ENCODE measurements at places on chromosomes 3 and 15.

- peak; percentile 4 for DNase-seq
Measured at GRCh38 chr3:178966299-178967176, 105.1 kb downstream of the ZMAT3 start.

GRCh38 chr15:74053517-74053916, 28.8 kb downstream of the GOLGA6A start:
- DNase-seq, result no peak

GRCh38 chr15:98684995-98685525, 36.7 kb downstream of the IGF1R start:
- no peak for DNase-seq

DNA sequence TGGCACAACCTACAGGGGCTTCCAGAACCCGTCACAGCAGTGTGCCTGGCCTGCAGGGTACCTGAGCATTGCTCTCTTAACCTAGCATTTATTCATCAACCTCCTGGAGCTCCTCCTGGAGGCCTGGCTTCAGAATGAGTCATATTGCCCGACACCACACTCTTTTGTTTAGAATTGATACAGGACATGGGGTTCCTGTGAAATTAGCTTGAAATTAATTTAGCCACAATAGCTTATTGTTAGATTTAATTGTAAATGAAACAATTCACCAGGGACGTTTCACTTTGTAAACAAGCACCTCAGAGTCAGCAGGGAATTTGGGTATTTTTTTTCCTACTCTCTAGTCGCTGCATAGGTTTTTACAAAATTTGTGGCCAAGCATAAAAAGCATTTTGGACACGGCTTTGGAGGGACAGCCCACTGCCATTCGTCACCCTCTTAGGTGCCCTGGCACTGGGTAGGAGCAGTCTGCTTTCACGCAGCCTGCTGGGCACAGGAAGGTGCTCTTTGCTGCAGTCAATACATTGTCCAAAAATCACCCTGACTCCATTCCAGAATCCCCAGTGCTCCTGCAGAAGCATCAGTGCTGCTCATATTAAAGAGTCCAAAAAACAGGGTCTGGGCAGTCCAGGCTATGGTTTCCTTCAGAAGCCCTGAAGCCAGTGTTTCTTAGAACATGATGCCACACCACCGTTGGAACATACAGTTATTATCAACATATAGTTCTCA, 60.8 kb upstream of the MEF2A start:
- no peak for DNase-seq

GRCh38 chr3:174355505-174355904, 503.6 kb upstream of the NAALADL2 start:
- no peak for DNase-seq

DNA sequence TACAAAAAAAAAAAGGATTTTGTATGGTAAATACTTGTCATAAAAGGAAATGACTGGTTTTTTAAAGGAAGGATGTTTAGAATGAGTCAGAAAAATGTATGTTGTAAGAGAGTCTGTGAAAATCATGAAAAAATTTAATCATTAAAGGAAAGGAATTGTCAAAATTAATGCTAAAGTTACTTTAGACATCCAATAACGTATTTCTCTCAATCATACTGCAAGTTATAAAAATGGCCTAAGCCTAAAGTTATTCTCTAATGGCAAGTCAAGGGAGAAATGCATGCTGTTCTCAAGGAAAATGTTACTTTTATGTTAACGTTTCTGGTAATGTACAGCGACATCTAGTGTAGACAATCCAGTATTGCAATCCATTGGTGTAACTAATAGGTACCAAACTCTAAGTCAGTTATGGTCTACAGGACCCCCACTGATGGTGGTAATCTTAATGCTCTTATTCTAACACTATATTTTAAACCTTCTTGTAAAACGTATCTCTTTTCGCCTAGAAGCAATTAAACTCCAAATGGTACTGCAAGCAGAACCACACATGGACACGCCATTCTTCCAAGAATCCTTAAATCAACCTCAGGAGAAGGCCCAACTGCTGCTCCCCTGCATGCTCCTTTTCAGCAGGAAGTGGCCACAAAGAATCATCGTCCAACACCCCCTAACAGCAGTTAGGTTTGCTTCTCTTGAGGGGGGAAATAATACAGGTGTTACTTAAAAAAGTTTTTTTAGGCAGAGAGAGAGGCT, 35.2 kb downstream of the NCEH1 start:
- peak; percentile 55 for DNase-seq

DNA sequence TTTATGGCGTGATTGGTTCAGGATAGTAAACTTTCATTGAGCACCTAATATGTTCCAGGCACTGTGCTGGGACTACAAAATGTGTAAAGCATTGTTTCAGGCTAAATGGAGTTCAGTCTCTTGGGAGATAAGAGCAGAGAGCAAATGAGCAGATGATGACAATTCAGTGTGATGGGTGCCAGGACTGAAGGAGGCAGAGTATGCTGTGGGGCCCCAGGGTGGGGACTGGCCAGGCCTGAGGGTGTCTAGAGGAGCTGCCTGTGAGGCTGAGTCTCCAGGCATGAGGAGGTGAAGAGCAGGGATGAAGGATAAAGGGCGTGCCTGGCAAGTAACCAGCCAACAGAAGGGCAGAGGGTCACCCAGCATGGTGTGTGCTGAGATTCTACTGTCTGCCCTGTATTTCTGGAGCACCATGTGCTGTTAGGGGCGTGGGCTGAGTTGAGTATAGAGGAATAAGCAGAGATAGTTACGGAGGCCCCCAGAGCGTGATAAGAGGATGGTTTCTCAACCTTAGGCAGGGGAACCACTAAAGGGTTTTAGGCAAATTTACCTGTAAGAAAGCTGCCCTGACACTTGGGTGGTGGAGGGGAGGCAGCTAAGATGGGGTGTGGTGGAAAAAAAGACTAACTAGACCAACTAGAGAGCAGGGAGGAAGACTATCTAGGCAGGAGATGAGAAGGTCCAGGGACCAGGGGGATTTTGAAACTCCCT, 38.5 kb downstream of the EPHB1 start:
- no peak for DNase-seq

GRCh38 chr3:144275005-144275404, 303.4 kb downstream of the DIPK2A start:
- no peak for DNase-seq

GRCh38 chr3:156465194-156465593, 89.7 kb downstream of the SSR3 start:
- DNase-seq, result no peak

DNA sequence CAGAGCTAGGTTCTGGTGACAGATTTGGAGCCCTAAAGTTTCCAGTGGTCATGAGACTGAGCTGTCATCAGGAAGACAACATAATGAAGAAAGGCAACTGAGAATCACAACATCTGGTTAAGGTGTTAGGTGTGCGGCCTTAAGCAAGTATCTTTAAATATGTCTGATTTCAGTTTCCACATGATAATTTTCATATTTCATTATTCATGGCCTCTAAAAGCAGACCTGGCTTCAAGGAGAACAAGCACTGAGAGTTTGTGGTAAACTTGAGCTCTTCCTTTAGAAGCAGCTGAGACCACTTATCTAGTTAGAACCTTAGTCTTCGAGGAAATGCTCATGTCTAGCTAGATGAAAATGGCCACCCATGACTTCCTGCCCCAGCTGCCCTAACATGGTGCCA, 25.7 kb upstream of the MYLK start:
- DNase-seq, result no peak

DNA sequence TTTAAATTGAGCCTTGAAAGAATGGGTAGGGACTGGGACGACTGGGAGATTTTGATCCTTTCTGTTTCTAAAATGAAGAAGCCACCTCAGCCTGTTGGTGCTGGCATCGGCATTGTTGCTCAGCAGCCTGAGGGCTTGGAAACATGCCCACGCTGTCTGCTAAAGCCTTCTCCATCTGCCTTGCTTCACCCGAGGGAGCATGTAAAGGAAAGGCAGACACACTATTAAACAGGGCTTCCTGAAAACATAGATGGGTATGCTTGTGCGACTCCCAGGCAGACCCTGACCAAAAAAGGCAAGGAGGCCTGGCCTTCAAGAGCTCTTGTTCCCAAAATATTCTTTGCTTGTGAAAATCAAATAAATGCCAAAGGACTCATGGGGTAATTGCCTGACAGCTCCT, 84.2 kb upstream of the SLC4A7 start:
- no peak for DNase-seq

GRCh38 chr3:119647171-119647570, 13.2 kb downstream of the POPDC2 start:
- no peak for DNase-seq

DNA sequence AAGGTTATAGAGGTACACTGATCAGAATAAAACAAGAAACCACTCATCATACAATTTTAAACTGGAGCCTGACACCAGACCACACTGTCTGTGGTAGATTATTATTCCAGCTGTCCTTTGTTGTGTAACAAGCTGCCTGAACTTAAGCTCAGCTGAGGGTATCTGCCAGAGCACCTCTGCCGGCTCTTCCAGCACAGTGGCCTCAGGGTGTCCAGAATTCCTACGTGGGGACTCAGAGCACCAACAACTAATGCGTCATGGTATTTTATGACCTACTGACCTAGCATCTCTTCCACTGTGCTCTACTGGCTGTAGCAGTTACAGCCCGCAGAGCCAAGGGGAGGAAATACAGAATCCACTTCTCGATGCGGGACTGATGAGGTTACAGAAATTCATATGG, 15.6 kb upstream of the RAF1 start:
- DNase-seq, result peak; percentile 63

GRCh38 chr3:112403103-112403502, 70.1 kb downstream of the CD200 start:
- DNase-seq, result no peak

DNA sequence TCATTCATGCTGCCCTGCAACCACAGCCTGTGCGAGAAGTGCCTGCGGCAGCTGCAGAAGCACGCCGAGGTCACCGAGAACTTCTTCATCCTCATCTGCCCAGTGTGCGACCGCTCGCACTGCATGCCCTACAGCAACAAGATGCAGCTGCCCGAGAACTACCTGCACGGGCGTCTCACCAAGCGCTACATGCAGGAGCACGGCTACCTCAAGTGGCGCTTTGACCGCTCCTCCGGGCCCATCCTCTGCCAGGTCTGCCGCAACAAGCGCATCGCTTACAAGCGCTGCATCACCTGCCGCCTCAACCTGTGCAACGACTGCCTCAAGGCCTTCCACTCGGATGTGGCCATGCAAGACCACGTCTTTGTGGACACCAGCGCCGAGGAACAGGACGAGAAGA, 4.7 kb downstream of the TRIM42 start:
- no peak for DNase-seq
